ENCODE measurements at places on chromosomes 1 and 21.

DNA sequence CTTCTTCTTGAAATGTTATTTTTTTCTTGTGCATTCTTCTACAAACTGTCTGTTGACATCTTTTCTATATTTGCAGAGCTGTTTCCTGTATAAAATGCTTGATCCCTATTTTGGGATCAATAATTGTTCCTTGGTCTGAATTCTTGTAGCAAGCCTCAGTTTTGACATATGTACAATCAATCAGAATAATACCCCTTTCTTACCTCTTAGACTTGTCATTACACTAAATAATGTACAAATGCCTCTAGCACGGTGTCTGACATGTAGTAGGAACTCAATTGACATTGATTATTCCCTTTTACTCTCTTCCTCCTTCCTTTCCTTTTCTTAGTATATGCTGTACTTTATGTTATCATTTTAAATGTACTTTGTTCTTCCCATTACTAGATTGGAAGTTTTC, 25.2 kb downstream of the RWDD3 start:
- no peak for DNase-seq

GRCh38 chr1:41450747-41451285, 33.7 kb downstream of the EDN2 start:
- no peak for DNase-seq

DNA sequence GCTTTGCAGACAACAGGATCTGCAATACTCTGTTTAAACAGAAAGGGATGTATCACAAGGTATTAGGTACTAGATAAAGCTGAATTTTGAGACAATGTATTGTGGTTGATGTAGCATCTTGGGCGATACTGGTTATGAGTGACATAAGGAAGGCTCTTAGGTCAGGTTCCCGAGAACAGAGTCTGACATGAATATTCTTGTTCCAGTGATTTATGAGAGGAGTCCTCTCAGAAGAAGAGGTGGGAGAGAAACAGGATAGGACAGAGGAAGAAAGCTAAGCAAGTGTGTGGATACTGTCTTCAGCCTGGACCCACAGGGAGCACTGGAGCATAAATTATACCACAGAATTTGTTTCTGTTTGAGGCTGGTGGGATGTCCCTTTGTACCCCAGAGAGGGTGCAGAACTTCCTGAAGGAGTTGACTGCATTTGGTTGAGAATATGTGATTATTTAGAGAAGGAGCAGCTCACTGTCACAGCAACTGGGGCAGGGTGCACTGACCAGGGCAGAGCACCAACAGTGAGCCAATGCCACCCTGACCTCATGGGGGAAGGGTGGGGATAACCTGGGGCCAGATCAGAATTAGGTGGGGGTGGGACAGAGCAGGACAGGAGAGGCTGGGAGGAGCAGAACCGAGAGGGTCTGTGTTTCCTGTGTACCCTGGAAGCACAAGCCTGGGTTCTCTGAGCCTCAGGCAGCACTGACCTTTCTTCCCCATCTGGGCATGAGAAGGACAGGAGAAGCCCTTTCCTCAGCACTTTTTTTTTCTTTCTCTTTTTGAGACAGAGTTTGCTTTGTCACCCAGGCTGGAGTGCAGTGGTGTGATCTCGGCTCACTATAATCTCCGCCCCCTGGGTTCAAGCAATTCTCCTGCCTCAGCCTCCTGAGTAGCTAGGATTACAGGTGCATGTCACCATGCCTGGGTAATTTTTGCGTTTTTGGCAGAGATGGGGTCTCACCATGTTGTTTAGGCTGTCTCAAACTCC, 36.3 kb upstream of the SLC6A9 start:
- no peak for DNase-seq

GRCh38 chr1:214549604-214550003, 1.8 kb downstream of the PTPN14 start:
- no peak for DNase-seq

- DNase-seq: no peak
Measured at GRCh38 chr1:182910143-182910542, 42.8 kb downstream of the SHCBP1L start.

GRCh38 chr1:58149271-58149812, 397.2 kb downstream of the OMA1 start:
- no peak for DNase-seq

DNA sequence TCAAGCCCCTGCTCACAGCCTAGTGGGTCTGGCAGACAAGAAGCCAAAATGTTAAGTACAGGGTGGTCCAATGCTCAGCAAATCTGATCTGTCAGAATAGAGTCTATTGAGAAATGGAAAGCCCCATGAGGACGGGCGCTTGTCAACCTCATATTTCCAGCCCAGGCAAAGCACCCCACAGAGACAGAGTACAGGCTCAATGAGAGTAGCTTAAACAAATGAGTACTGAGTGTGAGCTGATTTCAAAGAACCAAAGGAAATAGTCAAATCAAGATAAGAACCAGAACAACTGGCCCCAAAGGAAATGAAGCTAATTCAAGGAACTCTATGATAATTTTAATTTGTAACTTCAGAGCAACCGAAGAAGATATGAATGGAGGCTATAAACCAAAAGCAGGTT, 44.6 kb upstream of the SLC30A1 start:
- DNase-seq: no peak

DNA sequence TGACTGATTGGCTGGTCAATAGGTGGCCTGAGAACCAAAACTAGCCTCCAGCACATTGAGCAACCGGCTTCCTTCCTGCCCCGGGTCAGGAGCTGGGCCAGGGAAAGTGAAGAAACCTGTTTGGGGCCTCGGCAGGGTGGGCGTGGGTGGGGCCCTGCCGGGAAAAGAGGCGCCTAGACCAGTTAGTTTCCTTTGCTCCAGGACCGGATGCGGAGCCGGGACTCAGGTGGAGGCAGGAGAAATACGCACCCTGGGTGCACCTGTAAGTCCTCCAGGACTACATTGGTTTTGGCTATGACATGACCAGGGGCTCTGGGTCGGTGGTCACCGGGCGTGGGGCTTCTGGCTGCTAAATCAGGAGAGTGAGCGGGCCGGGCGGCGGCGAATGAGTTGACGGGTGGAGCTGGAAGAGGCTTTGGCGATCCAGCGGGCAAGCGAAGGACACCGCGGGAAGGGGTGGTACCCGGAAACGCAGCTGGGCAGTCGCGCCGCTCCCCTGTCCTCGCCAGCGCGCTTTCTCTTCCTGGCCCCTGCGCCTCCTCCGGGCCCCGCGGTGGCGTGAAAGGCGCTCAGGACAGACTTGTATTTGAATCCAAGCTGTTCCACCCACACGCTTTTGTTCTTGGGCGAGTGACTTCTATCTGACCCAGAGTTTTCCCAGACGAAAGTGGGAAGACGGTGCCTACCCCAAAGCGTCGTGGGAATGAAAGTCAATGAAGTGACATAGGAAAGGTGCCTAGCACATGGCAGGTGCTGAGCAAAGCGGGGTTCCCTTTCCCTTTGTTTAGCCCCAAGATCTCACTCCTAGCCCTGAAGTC, 30.6 kb upstream of the JUN start:
- no peak for DNase-seq

GRCh38 chr1:44890007-44890406, 47.0 kb upstream of the PTCH2 start:
- DNase-seq: no peak

DNA sequence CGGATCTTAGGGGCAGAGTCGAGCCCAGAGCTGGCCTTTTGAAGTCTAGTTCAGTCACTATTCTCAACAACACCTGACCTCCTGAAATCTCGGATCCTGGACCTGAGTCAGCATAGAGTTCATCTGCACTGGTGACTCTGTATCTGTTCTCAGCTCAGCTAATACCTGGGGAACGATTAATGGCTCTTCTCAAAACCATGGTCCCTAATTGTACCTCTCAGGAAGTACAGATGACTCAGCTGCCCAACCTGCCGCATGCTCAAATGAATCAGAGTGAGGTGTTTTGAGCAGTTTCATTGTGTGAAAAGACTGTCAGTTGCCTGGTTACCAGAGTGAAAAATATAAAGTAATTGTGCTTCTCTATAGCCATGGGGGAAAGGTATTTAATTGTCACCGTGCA, 89.2 kb downstream of the SLC35F3 start:
- peak; percentile 5 for DNase-seq

- DNase-seq: no peak
Measured at GRCh38 chr21:42222821-42223390, 4.0 kb downstream of the ABCG1 start.

- DNase-seq: no peak
Measured at GRCh38 chr21:42685036-42685435, 31.6 kb downstream of the PDE9A start.

DNA sequence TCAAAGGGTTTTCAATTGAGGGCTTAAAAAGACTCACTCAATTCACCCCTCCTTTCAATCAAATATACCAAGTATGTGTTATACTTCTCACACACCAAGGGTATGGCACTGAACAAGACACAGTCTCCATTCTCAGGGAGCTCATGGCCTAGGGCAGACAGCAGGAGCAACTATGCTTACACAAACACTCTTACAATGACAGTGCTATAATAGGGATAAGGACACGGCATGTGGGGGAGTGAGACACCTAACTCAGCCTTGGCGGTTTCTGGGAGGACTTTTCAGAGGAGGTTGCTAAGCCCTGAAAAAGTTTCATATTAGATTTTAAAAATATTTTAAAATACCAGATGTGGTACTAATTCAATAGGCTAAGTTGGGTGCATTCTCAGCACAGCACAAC, 22.7 kb upstream of the SYT6 start:
- no peak for DNase-seq

DNA sequence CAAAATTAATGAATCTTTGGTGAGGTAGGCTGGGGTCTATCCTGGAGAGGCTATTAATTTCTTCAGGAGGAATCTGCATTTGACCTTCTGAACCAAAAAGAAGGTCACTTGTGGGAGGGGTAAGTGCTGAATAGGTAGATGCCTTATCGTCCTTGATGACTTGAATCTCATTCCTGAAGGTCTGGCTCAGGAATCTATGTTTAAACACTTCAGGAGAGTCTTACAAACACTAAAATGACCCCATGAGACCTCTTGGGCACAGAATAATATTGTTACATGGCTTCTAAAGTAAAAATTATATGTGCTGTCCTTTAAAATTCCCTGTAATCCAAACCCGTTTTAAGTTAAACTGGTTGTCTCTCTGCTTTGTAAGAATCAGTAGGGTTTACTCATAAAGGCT, 55.0 kb upstream of the FGGY start:
- DNase-seq: no peak

DNA sequence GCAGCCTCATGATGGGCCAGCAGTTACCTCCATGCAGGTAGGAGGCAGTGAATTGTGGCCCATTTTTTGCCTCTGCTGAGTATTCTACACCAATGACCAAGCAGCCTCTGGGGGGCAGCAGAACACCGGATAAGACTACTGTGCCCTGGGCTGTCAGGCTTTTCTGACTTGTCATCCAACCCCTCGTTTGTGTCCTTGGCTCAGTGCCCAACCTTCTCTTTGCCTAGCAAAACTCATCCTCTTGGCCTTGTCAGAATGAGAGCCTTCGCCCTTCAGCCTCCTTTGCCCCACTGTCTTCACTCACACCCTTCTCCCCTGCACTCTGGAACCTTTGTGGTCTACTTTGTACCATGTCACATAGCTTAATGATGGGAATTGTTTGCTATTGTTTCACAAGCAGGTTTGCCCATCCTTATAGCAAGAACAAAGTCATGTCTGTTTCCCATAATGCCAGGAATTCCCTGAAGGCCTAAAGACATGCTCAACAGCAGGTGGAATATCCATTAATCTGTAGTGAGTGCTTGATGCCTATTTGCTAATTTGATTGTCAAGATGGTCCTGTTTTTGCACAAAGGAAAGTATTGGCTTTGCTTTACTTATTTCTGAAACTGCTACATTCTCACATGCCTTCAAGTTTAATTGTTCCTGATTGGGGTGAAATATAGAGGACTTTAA, 255.9 kb downstream of the HHAT start:
- DNase-seq: peak; percentile 19

GRCh38 chr1:10980094-10980577, 32.3 kb upstream of the TARDBP start:
- DNase-seq: no peak

DNA sequence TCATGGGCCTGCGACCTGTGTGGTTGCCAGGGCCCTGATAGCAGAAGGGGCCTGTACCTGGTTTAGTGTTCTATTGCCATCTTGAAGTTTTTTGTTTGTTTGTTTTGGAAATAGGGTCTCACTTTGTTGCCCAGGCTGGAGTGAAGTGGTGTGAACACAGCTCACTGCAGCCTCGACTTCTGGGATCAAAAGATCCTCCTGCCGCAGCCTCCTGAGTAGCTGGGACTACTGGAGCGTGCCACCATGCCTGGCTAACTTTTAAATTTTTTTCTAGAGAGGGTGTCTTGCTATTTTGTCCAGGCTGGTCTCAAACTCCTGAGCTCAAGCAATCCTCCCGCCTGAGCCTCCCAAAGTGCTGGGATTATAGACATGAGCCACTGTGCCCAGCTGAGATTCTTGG, 72.9 kb downstream of the UBE2T start:
- no peak for DNase-seq

- DNase-seq: no peak
Measured at GRCh38 chr1:4174291-4175200, 274.5 kb upstream of the C1orf174 start.

DNA sequence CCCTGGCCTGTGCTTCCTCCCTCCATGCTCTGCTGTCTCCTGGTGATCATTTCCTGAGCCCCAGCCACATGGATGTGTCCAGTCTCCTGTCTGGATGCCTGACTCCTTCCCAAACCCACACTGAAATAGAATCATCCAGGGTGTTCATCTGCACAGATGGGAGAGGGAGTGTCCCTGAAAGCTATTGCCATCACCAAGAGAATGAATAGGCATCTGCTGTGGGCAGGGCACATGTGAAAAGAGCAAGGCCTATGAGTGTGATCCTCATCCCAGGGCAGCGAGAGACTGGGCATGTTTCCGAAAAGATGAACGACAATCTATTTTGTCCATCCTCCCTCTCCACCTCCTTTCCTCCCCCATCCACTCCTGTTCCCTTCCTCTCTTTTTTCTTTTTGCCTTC, 5.0 kb downstream of the IGSF21 start:
- DNase-seq: no peak

DNA sequence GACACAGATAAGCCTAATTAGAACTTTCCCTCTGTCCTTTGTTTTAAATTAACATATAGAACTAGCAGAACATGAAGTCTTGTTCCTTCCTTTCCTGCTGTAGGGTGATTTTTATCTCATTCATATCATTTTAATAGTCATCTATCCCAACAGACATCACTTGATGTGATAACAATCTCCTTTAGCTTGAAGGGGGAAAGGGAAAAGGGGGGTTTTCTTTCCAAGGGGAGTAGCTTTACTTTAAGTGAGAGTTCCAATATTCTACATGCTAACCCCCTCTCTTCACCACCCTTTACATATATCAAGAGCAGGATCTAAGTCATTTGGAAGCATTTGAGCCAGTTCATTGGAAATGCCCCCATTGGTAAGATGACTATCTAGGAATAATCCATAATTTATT, 241.9 kb downstream of the HHIPL2 start:
- no peak for DNase-seq

GRCh38 chr1:182682898-182683501, 1.4 kb downstream of the RGS8 start:
- no peak for DNase-seq

- no peak for DNase-seq
Measured at GRCh38 chr1:117001254-117001927, at the start of gene CD101. Gene CD101, plus strand, starts transcription at chr1:117001760. Its CDS starts 58 bp downstream, at chr1:117001818.

- DNase-seq: no peak
Measured at GRCh38 chr1:15522551-15522950, 1.5 kb downstream of the CASP9 start.
